Smooth muscle cell of bladder (primary cell): ENCODE measurements at places on chromosomes 12 and 14. TPM values are rescaled to one million over a fixed set of nuclear protein-coding genes. Genes with fewer than 3 reads are reported as not detected.

The GZMH gene
- not detected in 2 replicates for total RNA-seq

The SPRYD3 gene
- 17.2 and 31.2 TPM in 2 replicates for total RNA-seq

The KLHL33 gene
- total RNA-seq = 0.14 and 0.18 TPM in 2 replicates

The HAL gene
- under 0.01 and 0.14 TPM in 2 replicates for total RNA-seq

The AKAP5 gene
- total RNA-seq = 0.74 and 1.1 TPM in 2 replicates

The MYF6 gene
- not detected in 2 replicates for total RNA-seq

The DDN gene
- under 0.01 and 0.18 TPM in 2 replicates for total RNA-seq

The GPR162 gene
- total RNA-seq = 2.8 and 3.0 TPM in 2 replicates

The NR4A1 gene
- 4.1 and 4.3 TPM in 2 replicates for total RNA-seq

The TAS2R19 gene
- total RNA-seq = 4.0 and 4.1 TPM in 2 replicates

The TSPAN11 gene
- total RNA-seq = 0.18 and 1.1 TPM in 2 replicates

The TTLL5 gene
- 14.8 and 17.5 TPM in 2 replicates for total RNA-seq

The APOF gene
- not detected in 2 replicates for total RNA-seq

The CISTR gene
- total RNA-seq = not detected in 2 replicates

The MSRB3 gene
- total RNA-seq = 29.0 and 43.9 TPM in 2 replicates

The EML5 gene
- total RNA-seq = under 0.01 TPM in 2 replicates

The SLC2A14 gene
- not detected in 2 replicates for total RNA-seq

The MIP gene
- total RNA-seq = not detected in 2 replicates

The PRH2 gene
- total RNA-seq = 0.14 and 0.18 TPM in 2 replicates
